Activated naive CD4-positive, alpha-beta T cell treated with anti-CD3 and anti-CD28 coated beads for 36 hours (primary cell): ENCODE measurements at places on chromosomes 4 and X.

DNA sequence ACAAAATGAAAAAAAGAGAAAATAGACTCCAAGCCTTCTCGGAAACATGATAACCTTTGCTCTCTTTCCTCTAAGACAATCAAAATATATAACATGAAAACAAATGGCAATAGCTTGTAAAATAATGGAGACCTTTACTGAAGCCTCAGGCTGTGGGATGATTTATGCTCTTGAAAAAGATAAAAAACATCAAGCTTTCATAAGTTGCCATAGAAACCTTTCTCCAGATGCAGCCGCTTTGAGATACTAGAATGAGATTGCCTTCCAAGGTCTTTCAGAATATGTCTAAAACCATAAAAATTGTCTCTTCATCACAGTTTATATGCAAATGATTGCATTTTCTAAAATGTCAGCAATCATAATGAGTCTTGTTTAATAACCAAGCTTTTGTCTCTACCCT lies 31.6 kb downstream of the MAOB start:
- H3K4me1 ChIP-seq, result no peaks in the 10 kb centered on the region
- no peak for DNase-seq
- no peaks in the 10 kb centered on the region for H3K36me3 ChIP-seq
- no peak overlapping the region for H3K27ac ChIP-seq
- H3K4me3 ChIP-seq, result no peak overlapping the region

DNA sequence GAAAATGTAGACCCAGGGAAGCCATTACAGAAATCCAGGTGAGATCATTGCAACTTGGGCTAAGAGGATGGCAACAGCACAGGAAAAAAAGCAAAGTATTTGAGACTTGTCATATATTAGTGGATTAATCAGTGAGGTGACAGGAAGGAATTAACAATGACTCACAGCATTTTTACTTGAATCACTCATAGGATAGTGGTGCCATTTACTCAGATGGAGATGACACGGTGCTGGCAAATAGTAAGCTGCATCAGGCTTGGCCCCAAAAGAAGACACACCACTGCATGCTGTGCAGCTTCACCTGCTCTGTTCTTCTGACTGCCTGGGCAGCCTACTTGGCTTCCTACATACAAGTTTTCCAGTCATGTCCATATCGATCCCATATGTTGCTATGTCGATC lies 144.8 kb downstream of the FRYL start:
- no peak overlapping the region for H3K4me3 ChIP-seq
- H3K27ac ChIP-seq, result no peak overlapping the region
- H3K27me3 ChIP-seq, result no peaks in the 10 kb centered on the region

DNA sequence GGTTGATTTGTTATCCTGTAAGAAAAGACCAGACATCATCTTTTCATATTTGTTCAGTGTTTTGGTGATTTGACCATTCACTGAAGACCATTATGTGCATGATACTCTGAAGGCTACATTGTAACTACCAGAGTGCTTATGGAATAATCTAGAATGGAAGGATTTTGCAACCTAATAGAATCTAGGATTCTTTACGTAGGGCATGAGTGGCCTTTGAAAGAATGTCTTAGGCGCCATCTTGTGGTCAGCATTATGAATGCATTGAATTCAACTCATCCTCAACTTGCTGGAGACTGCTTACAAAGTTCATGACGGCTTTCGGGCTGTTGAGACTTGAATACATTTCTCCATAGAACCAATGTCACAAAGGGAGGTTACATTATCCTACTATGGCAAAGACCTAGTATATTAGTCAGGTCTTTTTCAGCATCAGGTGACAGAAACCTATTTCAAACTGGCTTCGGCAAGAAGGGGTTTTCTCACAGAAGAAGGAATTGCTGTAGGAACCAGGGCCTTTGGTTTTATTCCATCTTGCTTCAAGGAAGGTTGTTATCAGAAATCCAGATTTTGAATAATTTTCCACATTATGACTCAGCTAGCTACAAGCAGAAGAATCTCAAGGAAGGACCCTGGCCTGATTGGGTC lies 104.1 kb downstream of the GPAT3 start:
- H3K36me3 ChIP-seq, result no peaks in the 10 kb centered on the region
- H3K27me3 ChIP-seq, result no peaks in the 10 kb centered on the region

DNA sequence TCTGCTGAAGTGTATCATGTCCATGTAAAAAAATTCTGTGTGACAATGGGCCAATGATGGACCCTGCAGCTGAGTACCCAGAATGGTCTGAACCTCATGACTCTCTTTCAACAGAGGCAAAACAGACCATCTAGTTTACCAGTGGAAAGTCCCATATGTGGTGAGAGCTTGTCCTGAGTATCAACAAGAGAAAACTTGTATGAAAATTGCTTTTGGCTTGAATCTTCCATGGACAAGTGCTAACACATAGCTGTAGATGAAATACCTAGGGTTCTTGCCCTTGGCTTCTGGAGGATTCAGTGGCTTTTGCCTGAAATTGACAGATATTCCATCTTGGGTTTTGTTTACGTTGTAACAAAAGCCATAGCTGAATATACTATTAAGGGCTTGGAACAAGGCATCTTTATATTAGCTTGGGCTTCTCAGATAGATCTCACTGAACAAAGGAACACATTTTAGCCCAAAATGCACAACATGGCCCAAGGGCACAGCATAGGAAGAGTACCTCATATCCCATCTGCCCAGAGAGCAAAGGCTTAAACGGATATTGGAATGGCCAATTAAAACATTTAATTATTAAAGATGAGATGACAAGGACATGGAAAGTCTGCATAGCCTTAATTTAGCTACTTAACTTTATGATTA lies 128.5 kb upstream of the HPGD start:
- H3K4me1 ChIP-seq, result no peaks in the 10 kb centered on the region
- no peak for DNase-seq
- no peak overlapping the region for H3K4me3 ChIP-seq
- H3K36me3 ChIP-seq, result no peaks in the 10 kb centered on the region
- H3K27ac ChIP-seq, result no peak overlapping the region

GRCh38 chr4:29756966-29757365 lies 963.2 kb upstream of the PCDH7 start:
- no peaks in the 10 kb centered on the region for H3K4me1 ChIP-seq
- no peaks in the 10 kb centered on the region for H3K36me3 ChIP-seq
- DNase-seq, result no peak
- no peak overlapping the region for H3K4me3 ChIP-seq
- H3K27me3 ChIP-seq, result no peaks in the 10 kb centered on the region

DNA sequence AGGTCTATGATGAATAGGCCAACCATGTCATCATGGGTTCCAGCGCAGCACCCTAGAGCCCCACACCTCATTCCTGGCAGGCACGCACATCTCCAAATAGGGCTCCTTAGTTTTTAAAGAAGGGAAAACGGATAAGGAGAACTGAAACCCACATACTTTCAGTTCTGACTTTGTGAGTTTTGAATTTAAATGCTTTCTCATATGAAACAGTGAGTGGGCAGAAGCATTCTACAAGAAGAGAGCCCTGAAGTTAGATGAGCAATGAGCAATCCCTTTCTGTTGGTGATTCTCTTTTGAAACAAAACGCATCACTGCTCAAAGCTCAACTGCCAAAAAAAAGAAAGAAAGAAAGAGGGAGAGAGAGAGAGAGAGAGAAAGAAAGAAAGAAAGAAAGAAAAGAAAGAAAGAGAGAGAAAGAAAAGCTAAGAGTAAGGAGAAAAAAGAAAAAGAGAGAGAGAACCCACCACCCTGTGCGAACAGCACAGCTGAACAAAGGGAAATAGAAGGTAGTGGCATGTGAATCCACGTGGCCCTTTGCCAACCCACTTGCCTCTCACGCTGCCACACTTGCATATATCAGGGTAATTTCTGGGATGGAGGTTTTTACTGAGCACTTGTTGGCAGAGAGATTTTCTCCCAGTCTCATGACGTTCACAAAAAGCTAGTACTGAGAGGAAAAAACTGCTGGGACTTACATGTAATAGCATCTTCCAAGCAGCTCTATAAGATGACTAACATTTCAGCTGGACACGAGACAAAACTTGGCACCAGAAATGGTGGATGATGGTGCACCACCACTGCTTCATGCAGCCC lies 31.0 kb downstream of the TMSB4X start:
- H3K4me1 ChIP-seq, result peaks cover 70% of the 10 kb centered on the region
- H3K4me3 ChIP-seq, result peak overlapping the region; percentile 90
- peak; percentile 39 for DNase-seq
- no peaks in the 10 kb centered on the region for H3K27me3 ChIP-seq

- no peak overlapping the region for H3K4me3 ChIP-seq
- H3K27me3 ChIP-seq, result no peaks in the 10 kb centered on the region
- no peak overlapping the region for H3K27ac ChIP-seq
- DNase-seq, result no peak
These were observed 13.6 kb downstream of the FTHL17 start for GRCh38 chrX:31058284-31058683.

GRCh38 chr4:10730590-10730989 lies 46.0 kb upstream of the CLNK start:
- H3K36me3 ChIP-seq, result no peaks in the 10 kb centered on the region
- no peak overlapping the region for H3K4me3 ChIP-seq
- no peak overlapping the region for H3K27ac ChIP-seq
- H3K27me3 ChIP-seq, result no peaks in the 10 kb centered on the region
